Right renal pelvis (tissue), 4 donors: ENCODE measurements at places on chromosomes 7 and 10.

GRCh38 chr7:64999165-65000004, 7.1 kb downstream of the ERV3-1 start:
- no peak for DNase-seq

GRCh38 chr7:156004265-156005201, 192.3 kb upstream of the SHH start:
- DNase-seq, result no peak

DNA sequence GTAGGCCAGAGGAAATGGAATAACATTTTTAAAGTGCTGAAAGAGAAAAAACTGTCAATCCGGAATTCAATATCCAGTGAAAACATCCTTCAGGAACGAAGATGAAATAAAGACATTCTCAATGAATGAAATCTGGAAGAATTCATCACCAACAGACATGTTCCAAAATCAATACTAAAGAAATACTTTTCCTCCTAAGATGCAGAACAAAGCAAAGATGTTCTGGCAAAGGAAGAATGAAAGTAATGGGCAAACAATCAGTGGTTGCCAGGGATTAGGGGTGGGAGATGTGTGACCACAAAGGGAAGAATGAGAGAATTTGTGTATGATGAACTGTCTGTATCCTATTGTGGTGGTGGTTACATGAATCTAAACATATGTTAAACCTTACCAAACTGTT, 52.8 kb upstream of the EEPD1 start:
- no peak for DNase-seq

- DNase-seq, result no peak
These were observed 90.7 kb downstream of the TFPI2 start for GRCh38 chr7:93799750-93800357.

DNA sequence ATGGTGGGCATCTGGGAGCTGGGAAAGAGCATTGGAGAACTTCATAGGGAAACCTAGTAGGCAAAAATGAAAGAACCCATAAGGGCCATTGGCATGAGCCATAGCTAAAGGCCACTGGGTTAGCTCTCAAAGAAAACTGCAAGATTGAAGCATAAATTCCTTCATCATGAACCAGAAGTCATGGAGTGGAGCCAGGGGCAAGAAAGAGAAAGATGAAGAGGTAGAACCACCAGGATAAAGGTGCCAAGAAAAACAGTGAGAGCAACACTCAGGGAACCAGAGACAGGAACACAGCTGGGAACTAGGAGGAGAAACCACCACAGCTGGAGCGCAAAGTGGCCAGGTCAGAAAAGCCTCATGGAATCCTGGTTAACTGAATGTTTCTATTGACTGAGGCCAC, 11.5 kb upstream of the SGMS1 start:
- DNase-seq, result no peak

GRCh38 chr10:13788320-13788600, 201.5 kb downstream of the PRPF18 start:
- no peak for DNase-seq

- DNase-seq, result no peak
These were observed 18.2 kb downstream of the ATAD1 start for GRCh38 chr10:87799860-87800259.

- DNase-seq, result no peak
These were observed 24.0 kb upstream of the EEPD1 start for GRCh38 chr7:36129048-36129534.

DNA sequence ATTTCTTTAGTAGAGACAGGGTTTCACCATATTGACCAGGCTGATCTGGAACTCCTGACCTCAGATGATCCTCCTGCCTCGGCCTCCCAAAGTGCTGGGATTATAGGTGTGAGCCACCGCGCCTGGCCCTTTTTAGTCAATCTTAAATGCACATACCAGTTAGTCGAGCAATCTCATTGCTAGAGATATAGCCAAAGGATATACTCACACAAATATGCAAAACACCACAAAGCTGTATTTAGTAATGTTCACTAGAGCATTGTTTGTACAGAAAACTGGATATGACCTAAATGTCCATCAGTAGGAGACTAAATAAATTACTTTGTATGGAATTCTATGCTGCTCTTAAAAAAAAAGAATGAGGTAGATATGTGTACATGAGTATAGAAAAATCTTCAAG, 24.5 kb upstream of the IL6 start:
- no peak for DNase-seq

- no peak for DNase-seq
These were observed 179.6 kb downstream of the CELF2 start for GRCh38 chr10:11197266-11197712.

- no peak for DNase-seq
These were observed 45.7 kb downstream of the COPG2 start for GRCh38 chr7:130622866-130623265.

GRCh38 chr10:74234569-74234968, 83.5 kb downstream of the ADK start:
- no peak for DNase-seq

- no peak for DNase-seq
These were observed 159.5 kb upstream of the RHEB start for GRCh38 chr7:151679071-151679708.

DNA sequence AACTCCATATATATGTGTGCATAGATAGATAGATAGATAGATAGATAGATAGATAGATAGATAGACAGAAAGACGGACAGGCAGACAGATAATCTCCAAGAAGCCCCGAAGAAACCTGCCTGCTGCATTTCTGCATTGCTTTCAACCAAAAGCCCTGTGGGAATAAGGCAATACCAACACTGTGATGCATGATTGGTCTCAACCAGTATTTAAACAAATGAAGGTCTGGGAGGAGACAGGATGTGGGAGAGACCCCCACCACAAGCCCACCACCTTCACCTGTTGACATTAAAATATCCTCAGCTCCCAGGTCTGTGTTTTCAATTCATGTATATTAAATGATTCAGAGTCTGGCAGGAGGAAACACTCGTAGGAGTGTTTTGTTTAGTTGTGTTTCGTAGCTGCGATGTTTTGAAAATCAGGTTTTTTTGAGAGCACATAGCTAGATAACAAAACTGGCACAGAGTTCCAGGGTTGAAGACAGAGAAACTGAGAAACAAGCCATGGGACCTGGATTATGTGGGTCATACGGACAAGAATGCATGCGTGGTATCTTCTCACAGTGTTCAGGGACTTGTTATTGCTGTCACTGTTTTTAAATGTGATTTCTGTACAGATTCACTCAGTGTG, 200.7 kb upstream of the AHR start:
- no peak for DNase-seq

GRCh38 chr10:75033399-75034130, 77.9 kb upstream of the SAMD8 start:
- no peak for DNase-seq

DNA sequence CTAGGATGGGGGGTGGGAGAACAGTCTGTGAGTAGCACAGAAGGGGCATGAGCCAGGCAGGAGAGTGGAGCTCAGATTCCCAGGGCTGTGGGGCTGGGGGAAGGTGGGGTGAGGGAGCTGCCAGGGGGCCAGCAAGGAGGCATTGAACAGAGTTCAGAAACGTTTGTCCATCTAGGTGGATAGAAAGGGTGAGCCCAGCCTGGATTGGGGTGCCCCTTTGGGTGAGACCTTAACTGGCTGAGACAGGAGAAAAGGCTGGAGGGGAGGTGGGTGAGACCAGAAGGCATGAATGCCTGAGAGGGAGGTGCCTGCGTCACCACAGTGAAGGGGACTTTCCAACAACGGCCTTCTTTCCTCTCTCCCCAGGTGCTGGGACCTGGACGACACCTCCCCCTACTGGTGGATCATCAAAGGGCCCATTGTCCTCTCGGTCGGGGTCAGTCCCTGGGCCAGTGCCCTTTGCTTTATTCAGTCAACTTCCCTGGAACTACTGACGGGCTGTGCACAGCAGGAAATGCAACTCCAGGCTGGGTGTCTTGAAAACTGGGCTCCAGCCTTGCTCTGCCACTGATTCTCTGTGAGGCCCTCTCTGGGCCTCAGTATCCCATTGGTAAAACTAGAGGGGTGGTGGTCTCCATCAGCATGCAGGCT, 11.0 kb downstream of the GHRHR start:
- no peak for DNase-seq

- DNase-seq, result no peak
These were observed 6.5 kb upstream of the LBX1 start for GRCh38 chr10:101235766-101236165.

- no peak for DNase-seq
These were observed 86.6 kb upstream of the INSYN2A start for GRCh38 chr10:127283017-127283416.

GRCh38 chr7:11182736-11183135, 209.1 kb downstream of the PHF14 start:
- DNase-seq, result no peak

DNA sequence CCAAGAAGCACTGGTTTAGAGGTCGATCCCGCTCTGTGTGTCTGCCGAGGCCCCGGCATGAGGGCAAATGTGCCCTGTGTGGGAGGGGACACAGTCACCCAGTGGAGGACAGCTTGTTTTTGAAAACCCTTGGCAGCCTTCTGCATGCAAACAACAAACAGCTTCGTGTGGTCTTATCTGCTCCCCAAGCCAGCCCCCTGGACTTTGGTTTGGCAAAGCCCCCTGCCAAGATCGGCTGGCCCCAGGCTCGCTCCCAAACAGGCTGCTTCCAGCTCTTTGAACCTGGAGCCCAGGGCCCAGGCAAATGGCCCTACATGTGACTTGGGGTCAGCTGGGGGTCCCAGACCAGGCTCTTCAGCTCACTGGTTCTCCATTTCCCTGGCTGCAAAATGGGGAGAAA, 2.9 kb downstream of the ELN start:
- no peak for DNase-seq

- DNase-seq, result no peak
These were observed 219.6 kb downstream of the CACNB2 start for GRCh38 chr10:18359812-18360211.

DNA sequence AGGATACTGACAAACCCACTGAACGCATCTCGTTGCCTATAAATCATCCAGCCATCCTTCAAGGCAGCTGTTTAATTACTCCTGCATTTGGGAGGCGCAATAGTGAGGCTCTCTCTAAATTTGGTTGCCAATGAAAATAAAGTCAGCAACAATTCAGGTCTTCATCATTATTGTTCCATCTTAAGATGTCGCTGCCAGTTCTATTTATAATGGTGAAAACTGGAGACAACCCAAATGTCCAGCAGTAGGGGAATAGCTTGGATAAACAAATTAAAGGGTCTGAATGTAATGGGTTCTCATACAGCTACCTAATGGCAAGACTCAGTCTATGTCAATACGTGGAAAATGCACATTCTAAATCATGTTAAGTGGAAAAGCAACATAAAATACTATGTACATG, 120.1 kb upstream of the PLXNA4 start:
- DNase-seq, result no peak

DNA sequence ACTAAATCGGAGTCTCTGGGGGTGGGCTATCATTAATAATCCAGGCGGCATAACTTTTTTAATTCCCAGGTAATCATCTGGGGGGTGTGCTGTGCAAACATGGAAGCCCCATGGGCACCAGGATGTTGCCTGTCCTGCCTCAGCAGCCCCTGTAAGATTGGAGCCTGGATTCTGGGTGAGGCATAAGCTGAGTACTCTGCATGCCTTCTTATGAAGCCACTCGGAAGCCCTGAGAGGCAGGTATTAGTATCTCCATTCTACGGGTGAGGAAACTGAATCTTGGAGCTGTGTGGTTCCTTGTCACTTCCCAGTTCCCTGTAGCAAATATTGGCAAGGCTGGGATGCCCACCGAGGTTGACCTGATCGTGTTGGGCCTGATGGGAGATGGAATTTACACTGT, 7.4 kb upstream of the OPN4 start:
- DNase-seq, result no peak
